Bone marrow (tissue), 2 donors: ENCODE measurements at places on chromosomes 16 and 17.

- DNase-seq = no peak
Observed at GRCh38 chr17:66698270-66698669, 136.6 kb upstream of the CACNG5 start.

- no peak for DNase-seq
Observed at GRCh38 chr16:47574091-47575054, 113.2 kb downstream of the PHKB start.

DNA sequence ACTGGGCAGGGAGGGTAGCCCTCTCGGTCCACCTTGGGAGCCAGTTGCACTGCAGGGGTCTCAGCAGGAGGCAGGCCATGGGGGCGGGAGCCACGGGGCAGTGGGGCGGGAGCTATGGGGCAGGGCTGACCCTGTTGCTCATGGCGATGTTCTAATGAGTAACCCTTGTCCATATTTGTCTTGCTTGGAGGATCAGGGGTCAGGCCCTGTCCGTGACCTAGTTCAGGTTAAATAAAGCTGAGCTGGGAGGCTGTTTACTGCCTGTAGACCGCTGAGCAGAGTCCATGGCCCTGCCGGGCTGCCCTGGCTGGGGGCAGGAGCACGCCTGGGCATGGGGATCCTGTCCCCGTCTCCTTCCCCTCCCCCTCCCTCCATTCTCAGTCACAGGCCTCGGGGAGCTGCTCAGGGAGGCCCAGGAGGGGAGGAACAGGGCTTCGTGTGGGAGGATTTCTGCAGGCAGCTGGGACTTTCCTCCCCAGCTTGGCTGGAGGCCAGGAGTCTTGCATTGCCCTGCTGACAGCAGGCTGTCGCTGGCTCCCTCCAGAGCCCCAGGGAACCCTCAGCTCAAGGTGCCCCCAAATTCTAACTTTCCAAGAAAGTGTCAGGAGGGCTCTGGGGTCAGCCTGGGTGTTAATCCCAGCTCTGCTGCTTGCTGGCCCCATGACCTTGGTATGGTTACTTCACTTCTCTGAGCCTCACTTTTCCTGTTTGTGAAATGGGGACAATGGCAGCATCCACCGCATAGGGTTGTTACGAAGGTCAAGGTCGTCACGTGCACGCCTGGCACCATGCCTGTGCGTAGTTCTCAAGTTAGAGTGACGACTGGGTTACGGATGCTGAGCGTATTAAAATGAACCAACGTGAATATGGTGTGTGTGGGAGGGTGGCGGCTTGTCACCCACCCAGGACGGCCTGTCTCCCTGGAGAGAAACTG lies 6.1 kb upstream of the SERPINF2 start:
- no peak for DNase-seq

- DNase-seq = no peak
Observed at GRCh38 chr17:27346228-27346899, 52.5 kb downstream of the WSB1 start.

DNA sequence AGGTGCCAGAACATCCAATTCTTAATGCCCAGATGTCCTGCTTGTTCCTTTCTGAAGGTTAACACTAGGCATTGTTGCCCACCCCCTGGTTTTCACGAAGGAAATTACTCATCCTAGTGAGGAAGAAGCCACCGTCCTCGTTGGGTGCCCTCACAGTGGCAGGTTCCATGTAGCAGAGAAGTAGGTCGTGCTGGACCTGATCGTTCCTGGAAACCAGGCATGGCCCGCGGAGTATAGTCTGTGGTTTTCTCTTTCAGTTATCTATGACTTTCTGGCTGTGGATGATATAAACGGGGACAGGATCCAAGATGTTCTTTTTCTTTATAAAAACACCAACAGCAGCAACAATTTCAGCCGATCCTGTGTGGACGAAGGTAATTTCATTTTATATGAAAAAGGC lies 16.5 kb downstream of the RGS11 start:
- no peak for DNase-seq
